ENCODE measurements at places on chromosomes 1 and 21. TPM values are rescaled to one million over a fixed set of nuclear protein-coding genes. Genes with fewer than 3 reads are reported as not detected.
A peak's percentile ranks its signal among the peaks of the same experiment; 100 is the strongest.

DNA sequence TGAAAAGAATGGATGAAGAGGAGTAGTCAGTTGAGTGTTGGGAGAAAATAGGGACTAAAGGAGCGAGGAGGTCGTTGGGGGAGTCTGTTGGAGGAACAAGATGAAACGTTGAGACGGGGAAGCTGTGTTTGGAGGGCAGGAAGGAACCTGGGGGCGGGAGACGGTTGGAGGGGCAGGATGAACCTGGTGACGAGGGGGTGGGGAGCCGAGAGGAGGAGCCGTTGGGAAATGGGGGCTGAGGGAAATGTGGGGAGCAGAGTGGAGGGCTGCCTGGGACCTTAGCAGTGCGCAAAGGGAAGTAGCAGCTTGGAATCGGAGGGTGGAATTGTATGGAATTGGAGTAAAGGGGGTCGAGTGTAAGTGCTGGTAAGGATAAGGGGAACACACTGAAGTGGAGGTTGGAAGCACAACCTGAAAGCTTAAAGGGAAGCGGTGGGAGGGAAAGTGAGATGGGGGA lies 630 bp downstream of the MTF2 start:
- peak overlapping the region; percentile 91 for H3K4me3 ChIP-seq
- peak overlapping the region; percentile 90 for H3K27ac ChIP-seq

The SPATA45 gene
- not detected for total RNA-seq

DNA sequence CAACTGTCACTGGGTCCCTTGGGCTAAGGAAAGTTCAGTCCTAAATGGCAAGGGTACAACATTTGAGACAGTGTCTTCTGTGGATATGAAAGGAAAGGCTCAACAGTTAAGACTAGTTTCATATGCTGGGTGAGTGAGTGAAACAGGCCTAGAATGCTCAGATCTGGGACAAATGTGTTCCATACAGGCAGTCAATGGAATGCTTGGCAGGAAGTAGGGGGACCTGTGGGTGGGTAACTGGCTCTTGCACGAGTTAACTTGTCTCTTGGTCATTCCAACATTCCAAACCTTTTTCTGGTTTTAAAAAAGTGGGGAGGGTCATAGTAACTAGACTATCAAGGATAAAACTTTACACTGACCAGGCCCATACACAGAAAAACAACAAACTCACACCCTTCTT lies 17.8 kb upstream of the ADAM30 start:
- H3K4me1 ChIP-seq: no peaks in the 10 kb centered on the region
- no peaks in the 10 kb centered on the region for H3K27me3 ChIP-seq
- no peak for DNase-seq
- H3K4me3 ChIP-seq: no peak overlapping the region

GRCh38 chr1:200699871-200700270 lies 30.2 kb upstream of the DDX59 start:
- no peak overlapping the region for H3K4me3 ChIP-seq
- H3K4me1 ChIP-seq: no peaks in the 10 kb centered on the region
- H3K27ac ChIP-seq: no peak overlapping the region
- H3K27me3 ChIP-seq: no peaks in the 10 kb centered on the region
- no peaks in the 10 kb centered on the region for H3K36me3 ChIP-seq
- DNase-seq: no peak

- no peak for DNase-seq
- no peaks in the 10 kb centered on the region for H3K27me3 ChIP-seq
- no peak overlapping the region for H3K27ac ChIP-seq
- H3K4me3 ChIP-seq: no peak overlapping the region
- no peaks in the 10 kb centered on the region for H3K4me1 ChIP-seq
Observed at GRCh38 chr1:81238129-81238528, 562.6 kb upstream of the ADGRL2 start.

DNA sequence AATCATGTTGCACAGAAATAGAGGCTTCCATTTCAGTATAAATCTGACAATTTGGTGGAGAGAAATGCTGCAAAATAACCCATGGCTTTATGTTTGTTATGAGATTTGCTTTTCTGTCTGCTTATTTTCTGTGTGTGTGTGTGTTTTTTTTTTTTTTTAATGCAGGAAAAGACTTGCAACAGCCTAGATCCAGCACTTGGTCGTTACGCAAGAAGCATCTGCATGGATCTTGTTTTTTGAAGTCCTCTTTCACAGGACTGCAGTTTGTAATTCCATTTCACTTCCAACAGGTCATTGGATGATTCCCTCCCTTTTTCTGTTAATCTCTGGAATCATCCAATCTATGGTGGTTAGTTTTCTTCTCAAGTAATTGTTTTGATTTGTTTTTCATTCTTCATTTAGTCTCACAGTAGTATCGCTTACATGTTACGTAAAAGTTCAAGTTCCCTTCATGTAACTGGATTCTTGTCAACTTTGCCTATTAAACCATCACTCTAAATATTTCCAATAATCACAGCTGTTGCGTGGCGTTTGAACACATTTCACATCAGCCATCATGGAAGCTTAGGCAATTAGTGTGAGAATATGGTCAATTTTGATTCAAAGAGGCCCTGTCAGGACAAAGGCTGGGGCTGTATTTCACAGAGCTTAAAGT lies 312.9 kb downstream of the NFIA start:
- no peak for DNase-seq
- no peaks in the 10 kb centered on the region for H3K27me3 ChIP-seq
- no peak overlapping the region for H3K4me3 ChIP-seq
- no peaks in the 10 kb centered on the region for H3K36me3 ChIP-seq
- no peak overlapping the region for H3K27ac ChIP-seq

GRCh38 chr1:160032165-160032820 lies 503 bp upstream of the PIGM start:
- no peaks in the 10 kb centered on the region for H3K27me3 ChIP-seq
- H3K4me3 ChIP-seq: peak overlapping the region; percentile 74
- DNase-seq: no peak
- H3K4me1 ChIP-seq: peaks cover 20% of the 10 kb centered on the region

The NEGR1 gene
- 0.26 TPM for total RNA-seq

- no peaks in the 10 kb centered on the region for H3K4me1 ChIP-seq
- no peaks in the 10 kb centered on the region for H3K36me3 ChIP-seq
- H3K4me3 ChIP-seq: no peak overlapping the region
Observed at GRCh38 chr1:81706650-81707435, 93.9 kb upstream of the ADGRL2 start.

DNA sequence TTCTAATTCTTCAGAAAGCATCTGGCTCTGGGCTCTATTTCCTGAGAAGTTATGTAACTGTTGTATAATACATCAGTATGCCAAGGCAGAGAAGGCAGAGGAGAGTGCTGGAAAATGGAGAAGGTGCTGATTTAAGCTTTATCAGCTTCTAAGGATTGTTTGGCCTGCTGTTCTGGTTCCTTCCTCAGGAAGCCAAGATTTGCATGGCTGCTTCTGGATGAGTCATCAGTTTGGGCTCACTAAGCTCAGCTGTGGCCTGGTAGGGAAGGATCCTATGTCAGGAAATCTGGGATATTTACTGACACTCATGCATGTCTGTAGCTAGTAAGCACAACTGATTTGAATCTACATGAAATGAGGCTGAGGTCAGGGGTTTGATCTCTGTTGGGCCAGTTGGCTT lies 73.2 kb upstream of the ADGRL4 start:
- no peaks in the 10 kb centered on the region for H3K4me1 ChIP-seq
- no peak overlapping the region for H3K27ac ChIP-seq
- H3K36me3 ChIP-seq: no peaks in the 10 kb centered on the region
- DNase-seq: no peak
- no peak overlapping the region for H3K4me3 ChIP-seq

DNA sequence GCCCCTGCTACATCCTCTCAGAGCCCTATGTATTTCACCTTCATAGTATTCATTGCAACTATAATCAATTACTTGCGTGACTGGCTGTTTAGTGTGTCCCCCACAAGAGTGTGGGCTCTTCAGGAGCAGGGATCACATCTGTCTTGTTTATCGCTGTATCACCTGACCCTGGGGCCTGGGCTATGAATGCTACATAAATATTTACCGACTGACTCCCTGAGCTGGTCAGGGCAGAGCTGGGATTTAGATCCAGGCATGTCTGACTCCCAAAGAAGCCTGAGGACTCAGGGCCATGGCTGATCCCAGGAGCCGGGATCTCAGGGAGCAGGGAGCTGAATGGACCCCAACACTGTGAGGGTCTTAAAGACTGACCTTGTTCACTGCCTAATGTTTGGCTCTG lies 49.7 kb downstream of the AHDC1 start:
- no peak overlapping the region for H3K4me3 ChIP-seq
- H3K4me1 ChIP-seq: peaks cover 14% of the 10 kb centered on the region
- no peak for DNase-seq
- no peak overlapping the region for H3K27ac ChIP-seq
- no peaks in the 10 kb centered on the region for H3K27me3 ChIP-seq

DNA sequence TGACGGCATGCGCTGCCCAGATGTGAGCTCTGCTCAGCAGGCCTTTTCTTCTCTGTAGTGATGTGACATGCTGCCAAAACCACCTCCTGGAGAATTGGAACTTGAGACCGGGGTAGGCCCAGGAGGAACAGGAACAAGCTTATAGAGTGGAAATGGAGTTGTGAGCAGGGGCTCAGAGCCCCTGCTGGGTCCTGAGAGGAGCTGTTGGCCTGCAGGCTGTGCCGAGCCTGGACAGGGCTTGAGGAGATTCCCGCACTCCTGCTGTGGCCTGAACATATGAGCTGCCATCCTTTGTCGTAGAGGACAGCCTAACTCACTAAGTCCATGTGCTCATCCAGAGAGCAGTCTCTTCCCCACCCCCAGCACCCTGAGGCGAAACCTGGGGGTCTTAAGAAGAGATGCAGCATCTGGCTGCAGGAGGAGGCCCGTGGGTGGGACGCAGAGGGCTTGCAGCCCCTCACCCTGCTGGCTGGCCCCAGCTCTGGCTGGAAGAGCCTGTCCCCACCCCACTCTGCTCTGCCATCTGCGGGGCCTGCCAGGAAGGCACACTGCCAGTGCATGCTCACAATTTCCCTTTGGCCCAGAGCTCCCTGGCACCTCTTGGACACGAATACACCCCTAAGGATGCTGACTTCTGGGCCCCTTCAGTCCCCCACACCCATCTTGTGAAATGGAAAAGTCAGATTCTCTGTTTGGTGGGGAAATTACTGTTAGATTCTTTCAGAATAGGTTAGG lies 42.5 kb downstream of the PTPRF start:
- no peaks in the 10 kb centered on the region for H3K4me1 ChIP-seq
- no peaks in the 10 kb centered on the region for H3K36me3 ChIP-seq
- DNase-seq: no peak
- H3K27ac ChIP-seq: no peak overlapping the region

DNA sequence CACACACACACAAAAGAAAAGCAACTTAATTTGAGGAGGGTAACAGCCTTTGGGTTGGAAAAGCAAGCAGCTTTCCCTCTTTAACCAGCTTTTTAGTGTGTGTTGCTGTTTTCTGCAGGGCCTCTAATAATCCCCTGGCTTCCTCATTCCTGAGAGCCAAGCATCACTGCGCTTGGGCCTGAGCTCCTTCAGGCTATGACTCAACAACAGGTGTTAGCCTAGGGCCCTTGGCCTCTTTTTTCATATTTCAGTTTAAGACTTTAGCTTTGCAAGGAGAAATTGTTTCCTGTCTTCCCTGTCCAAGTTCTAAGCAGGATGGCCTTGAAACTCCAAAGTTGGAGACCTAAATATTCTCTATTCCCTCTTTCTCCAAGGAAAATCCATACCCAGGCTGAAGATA lies 26.2 kb upstream of the SNX27 start:
- no peak overlapping the region for H3K4me3 ChIP-seq
- H3K4me1 ChIP-seq: no peaks in the 10 kb centered on the region
- H3K27me3 ChIP-seq: no peaks in the 10 kb centered on the region
- no peak for DNase-seq
- no peak overlapping the region for H3K27ac ChIP-seq

The KRTAP8-1 gene
- total RNA-seq: not detected

GRCh38 chr1:230167419-230167852 lies 100.4 kb downstream of the GALNT2 start:
- H3K4me1 ChIP-seq: no peaks in the 10 kb centered on the region
- no peak overlapping the region for H3K27ac ChIP-seq

DNA sequence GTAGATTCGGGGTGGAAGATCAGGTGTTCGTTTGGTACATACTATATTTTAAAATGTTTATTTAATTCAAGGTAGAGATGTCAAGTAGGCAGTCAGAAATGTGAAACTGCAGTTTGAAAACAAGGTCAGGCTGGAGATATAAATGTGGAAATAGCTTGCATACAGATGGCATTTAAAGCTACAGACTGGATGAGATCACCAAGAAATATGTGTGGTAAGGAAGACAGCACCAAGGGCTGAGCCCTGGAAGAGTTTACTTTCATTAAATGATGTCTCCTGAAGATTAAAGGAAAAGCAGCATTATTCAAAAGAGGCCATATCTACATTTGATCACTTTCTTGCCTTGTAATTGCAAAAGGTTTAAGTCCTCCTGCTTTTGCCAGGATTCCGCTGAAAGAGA lies 271.3 kb downstream of the PTBP2 start:
- no peaks in the 10 kb centered on the region for H3K27me3 ChIP-seq
- H3K4me3 ChIP-seq: no peak overlapping the region
- H3K4me1 ChIP-seq: no peaks in the 10 kb centered on the region
- DNase-seq: no peak

DNA sequence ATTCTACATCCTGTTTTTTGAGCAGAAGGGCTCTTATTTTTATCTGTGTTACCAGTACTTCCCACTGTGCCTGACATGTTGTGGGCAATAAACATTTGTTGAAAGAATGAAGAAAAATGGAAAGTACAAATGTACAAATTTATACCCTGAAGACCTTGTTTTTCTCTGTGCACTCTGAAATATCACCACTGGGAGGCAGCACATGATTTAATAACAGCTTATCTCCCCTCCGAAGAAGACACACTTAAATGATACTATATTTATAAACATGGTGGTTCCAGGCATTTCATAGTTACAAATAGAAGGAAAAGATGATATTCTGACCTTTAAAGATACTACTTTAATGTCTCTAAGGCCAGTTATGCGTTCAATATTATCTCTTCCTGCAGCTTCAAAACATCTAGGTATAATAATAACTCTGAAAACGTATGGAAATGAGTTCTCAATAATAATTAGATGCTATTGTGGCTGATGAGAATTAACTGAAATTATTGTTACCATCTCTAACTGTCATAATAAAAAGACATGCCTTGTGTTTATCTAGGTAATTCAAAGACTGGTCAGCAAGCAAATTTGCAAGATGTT lies 12.8 kb downstream of the DYNLT5 start:
- no peak overlapping the region for H3K4me3 ChIP-seq
- H3K27me3 ChIP-seq: no peaks in the 10 kb centered on the region
- no peaks in the 10 kb centered on the region for H3K36me3 ChIP-seq
- H3K4me1 ChIP-seq: no peaks in the 10 kb centered on the region
- DNase-seq: peak; percentile 18
- no peak overlapping the region for H3K27ac ChIP-seq

The DNAJC16 gene
- 27.0 TPM for total RNA-seq

DNA sequence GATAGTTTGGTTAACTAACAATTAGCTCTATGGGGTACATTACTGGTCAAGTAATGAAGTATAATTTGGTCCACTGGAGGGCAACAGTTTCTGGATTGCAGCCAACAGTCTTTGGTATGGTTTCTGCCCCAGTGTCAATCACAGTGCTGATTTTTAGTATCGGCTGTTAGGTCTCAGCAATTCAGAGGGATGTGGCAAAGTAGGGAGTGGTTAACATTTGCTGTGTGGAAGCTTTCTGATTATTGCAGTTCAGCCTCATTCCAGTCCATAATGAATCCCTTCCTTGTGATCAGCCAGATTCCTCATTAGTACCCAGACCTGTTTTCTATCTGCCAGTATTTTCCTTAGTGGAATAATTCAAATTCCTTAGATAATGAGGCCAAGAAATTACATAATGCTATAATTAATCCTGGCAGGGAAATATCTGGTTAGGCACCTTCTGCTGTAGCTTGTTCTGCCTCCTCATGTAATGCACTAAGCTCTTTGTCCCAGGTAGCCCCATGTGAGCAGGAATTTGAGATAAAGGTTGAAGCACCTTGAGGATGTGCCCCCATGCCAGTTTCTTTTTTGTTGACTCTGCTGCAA lies 14.0 kb downstream of the F3 start:
- no peaks in the 10 kb centered on the region for H3K4me1 ChIP-seq
- no peak overlapping the region for H3K27ac ChIP-seq
- H3K36me3 ChIP-seq: no peaks in the 10 kb centered on the region
- no peaks in the 10 kb centered on the region for H3K27me3 ChIP-seq

Measured in T-cell (primary cell).